ENCODE measurements at places on chromosomes 7 and 10.

DNA sequence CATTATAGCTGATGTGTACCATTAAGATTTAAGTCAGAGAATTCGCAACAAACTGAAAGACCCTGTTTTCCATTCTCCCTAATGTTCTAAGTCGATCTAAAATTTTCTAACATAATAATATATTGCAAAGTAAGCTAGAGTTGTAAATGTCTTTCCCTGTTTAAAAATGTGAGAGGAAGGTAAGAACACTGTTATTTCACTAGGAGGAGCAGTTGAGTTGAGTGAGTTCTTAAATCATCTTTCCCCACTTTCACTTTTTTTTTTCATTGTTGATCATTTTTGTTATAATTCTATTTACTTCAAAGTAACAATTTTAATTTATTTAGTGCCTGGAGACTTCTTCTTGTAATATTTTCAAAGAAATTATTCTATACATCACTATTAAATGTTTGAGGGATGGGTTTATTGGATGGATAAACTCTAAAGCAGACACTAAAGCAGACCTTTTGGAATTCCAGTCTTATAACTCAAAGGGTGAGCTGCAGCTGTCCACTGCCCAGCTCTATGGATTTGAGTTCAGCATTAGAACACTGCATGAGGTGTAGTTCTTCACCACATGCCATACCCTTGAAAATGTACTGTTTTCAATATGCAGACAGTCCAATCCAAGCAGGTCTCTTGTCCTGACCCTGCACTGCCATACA is 181.3 kb upstream of the FZD1 start:
- no peak for DNase-seq

DNA sequence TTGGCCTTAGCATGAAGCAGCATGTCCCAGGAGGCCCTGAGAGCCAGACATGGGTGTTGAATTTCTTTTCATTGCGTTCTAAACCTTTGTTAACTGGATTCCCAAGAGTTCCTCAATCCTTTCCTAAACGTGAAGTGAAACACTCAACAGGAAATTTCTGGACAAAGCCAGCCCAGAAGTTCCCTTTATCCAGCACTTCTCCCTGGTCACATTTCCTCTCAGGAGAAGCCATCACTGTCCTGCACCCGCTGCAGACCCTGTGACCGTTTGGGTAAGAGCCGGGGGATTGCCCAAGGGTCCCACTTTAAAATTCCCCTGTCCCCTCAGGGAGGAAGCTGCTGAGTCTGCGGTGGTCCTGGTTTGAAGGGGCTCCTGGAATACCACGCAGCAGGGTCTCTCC is 88.0 kb upstream of the ZPBP start:
- no peak for DNase-seq

GRCh38 chr7:155676052-155676451 is 31.6 kb downstream of the RBM33 start:
- no peak for DNase-seq

- DNase-seq = no peak
Measured at GRCh38 chr7:49022448-49022847, 98.1 kb downstream of the CDC14C start.

GRCh38 chr7:44881066-44881600 is 4.2 kb downstream of the PURB start:
- no peak for DNase-seq

DNA sequence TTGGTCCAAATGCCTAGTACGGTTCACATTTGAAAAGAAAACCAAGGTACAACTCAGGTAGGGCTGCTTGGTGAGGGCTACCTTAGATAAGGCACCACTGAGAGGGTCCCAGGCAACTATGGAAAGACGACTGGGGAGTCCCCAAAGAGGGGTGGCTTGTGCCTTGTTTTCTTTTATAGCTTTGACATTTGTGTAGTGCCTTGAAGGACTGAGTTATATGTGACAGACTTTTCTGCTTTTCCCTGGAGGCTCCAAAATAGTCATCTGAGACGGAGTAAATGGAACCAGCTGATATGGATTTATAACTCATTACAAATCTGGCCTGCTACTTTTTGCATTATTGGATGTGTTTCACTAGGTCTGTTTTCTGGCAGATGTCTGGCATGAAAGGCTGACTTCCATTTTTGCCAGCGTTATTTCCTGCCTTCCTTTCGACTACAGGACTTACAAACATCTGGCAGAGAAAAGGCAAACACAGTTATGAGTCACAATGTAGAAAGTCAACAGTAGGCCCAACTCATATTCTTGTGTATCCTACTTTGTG is 88.2 kb upstream of the IMMP2L start:
- DNase-seq = no peak

- no peak for DNase-seq
Measured at GRCh38 chr10:119539359-119539825, 3.1 kb downstream of the RGS10 start.

DNA sequence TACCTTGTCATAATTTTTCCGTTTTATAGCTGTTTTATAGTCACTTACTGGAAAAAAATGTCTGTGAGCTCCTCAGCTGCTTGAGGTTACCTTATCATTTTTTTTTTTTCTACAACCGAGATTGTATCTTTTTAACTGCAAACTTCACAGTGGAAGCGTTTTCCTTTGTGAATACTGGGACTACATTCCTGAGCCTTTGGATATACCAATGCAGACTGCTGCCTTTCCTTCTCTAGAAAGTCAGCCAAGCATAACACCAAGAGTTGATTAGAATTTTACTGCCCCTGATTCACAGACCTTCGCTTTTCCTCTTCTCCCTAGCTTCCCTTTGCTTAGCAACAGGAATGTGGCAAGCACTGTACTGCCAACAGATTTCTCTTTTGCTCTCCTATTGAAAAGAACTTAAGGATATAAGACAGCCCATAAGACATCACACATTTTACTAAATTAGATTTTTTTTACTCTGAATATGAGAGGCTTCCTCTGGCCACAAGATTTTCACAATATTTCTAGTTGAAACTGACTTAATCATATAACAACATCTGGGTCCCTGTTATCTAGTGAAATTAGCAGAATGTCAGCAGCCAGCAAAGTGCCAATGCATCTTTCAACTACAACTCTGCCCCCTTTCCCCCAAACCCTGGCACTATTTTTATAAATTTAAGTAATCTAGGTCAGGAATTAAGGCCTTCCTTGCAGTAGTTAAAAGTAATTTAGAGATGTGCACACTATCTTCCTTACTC is 170.6 kb downstream of the PRKG1 start:
- no peak for DNase-seq

GRCh38 chr7:159145490-159145855 is 806 bp upstream of the VIPR2 start:
- DNase-seq = no peak

DNA sequence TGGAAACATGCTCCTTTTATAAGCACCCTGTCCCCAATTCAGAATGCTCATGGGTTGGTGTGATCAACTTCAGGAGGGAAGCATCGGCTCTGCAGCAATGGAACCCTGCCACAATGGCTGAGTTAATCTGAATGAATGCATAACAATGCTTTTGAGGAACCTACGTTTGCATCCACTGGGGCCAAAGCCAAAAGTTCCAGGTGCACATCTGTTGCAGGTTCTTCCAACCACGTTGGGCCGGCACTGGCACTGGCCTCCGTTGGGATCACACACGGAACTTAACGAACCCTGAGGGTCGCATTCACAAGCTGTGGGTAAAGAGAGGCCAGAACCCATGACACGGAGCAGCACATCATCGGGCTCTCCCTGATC is 43.4 kb downstream of the LAMB1 start:
- no peak for DNase-seq

- DNase-seq = no peak
Measured at GRCh38 chr7:2080060-2080387, 152.7 kb downstream of the MAD1L1 start.

DNA sequence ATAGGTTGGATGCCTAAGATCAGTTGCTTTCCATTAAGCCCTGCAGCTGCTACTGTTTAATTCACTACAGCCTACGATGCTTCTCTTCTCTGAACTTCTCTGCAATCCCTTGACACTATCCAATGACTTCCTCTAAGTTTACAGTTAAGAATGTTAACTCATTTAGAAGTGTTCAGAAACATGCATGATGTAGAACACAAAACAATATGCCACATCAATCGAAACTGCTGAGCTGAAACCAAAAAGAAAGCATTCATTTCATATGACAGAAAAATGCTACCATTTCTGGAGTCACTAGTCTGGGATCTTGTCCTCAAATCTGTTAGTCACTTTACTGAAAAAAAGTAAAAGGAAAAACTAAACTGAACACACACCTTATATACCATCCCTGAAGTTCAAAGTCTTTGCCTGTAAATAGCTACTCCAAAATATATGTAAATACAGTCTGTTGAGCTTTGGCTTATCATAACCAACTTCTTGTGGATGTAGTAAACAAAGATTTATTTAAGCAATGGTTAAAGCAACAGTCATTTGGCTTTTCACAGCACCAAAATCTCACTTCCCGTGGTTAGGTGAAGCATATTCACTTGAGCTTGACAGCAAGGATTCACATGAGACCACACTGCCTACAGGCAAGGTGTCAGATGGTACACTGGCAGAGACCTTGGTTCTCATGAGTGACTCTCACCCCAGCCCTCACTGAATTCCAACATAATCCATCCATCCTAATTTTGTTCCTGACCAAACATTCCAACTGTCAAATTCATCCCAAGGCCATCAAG is 187.0 kb downstream of the PPP1R17 start:
- DNase-seq = no peak

DNA sequence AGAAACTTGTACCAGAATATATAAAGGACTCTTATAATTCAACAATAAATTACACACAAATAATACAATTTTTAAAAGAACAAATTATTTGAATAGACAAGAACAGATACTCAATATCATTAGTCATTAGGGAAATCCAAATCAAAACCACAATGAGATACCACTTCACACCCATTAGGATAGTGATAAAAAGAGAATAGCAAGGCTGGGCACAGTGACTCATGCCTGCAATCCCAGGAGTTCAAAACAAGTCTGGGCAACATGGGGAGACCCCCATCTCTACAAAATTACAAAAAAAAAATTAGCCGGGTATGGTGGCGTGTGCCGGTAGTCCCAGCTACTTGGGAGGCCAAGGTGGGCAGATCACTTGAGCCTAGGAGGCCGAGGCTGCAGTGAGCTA is 52.2 kb upstream of the KCNIP2 start:
- DNase-seq = no peak

DNA sequence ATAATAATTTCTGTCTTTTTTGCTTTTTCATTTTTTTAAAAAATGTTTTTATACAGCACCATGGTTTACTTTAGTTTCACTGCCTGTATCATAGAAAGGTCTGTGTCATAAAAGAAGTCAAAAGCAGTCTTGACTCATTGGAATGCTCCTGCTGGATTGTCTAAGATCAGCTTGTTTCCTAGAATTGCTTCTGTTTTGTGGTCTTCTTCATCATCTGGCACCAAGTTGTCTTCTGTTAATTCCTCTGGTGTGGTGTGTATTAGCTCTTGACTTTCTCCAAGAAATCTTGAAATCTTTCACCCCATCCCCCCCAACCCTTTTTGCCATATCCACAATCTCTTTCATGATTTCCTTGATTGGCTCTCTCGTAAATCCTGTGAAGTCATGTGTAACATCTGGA is 250.3 kb upstream of the CXCL12 start:
- no peak for DNase-seq

DNA sequence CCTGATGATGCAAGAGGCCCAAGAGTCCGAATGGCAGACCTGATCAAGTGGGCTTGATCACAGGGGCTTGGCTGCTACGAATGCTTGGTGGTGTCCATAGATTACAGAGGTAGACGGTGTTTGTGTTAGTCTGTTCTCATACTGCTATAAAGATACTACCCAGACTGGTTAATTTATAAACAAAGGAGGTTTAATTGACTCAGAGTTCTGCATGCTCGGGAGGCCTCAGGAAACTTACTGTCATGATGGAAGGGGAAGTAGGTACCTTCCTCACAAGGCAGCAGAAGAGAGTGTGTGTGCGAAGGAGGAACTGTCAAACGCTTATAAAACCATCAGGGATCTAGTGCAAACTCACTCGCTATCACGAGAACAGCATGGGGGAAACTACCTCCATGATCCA is 268.9 kb upstream of the KLF6 start:
- no peak for DNase-seq

- no peak for DNase-seq
Measured at GRCh38 chr7:41197769-41198168, 505.1 kb downstream of the INHBA start.

DNA sequence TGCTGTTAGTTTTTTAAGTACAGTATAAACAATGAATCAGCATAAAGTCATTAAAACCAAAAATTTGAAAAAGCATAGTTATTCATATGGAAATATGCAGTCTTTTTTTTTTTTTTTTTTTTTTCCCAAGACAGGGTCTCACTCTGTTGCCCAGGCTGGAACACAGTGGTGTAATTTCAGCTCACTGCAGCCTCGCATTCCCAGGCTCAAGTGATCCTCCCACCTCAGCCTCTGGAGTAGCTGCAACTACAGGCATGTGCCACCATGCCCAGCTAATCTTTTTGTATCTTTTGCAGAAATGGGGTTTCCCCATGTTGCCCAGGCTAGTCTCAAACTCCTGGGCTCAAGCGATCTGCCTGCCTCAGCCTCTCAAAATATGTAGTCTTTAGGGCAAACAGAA is 182.0 kb downstream of the SEMA3E start:
- no peak for DNase-seq

GRCh38 chr7:140903741-140904480 is 20.8 kb downstream of the BRAF start:
- no peak for DNase-seq

GRCh38 chr10:117480097-117480496 is 62.4 kb upstream of the EMX2 start:
- DNase-seq = no peak

DNA sequence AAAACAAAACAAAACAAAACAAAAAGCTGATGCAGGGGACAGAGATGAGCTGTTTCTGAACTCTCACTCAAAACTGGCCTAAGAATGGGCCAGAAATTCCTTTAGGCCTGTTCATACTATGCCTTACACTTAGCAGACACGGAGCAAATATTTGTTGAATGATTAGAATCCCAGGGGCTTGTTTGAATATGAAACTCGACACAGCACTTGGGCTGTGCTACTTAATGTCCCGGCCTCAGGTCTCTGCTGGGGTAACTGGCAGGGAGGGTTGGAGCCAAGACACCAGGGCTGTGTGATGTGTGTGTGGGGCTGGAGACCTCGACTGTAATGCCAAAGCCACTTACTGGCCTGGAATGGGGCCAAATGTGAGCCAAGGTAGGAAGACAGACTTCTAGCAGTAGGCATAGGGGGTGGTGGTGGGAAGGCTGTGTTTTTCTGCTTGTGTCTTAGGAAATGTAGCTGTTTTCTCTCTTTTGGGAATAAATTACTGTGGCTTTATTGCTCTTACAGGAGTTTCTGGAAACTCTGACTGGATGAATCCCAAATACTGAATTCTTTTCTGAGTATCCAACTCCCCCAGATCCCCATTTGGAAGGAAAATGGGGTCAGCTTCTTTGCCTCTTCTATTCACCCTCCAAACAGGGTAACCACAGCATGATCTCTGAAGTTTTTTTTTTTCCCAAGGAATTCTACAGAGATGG is 66.7 kb downstream of the EMX2 start:
- DNase-seq = no peak

DNA sequence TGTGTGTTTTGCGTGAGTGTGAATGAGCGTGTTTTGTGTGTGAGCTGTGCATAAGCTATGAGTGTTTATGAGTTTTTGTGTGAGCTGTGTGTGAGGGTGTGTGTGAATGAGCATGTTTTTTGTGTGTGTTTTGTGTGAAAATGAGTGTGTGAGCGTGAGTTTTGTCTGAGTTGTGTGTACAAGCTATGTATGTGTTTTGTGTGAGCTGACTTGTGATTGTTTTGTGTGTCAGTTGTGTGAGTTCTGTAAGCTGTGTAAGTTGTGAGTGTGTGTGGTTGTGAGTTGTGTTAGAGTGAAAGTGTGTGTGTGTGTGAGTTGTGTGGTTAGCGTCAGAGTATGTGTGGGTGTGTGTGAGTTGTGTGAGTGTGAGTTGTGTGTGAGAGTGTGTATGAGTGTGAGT is 343.2 kb downstream of the PTPRN2 start:
- DNase-seq = no peak

GRCh38 chr7:1590476-1590875 is 20.6 kb upstream of the PSMG3 start:
- DNase-seq = no peak

All from NCI-H1417 treated with DMSO at 0.1 percent for 48 hours (cell line).